BE2C (cell line): ENCODE measurements at places on chromosomes 3 and 15.

GRCh38 chr3:113501597-113501996, 13.4 kb downstream of the SPICE1 start:
- DNase-seq, result no peak

DNA sequence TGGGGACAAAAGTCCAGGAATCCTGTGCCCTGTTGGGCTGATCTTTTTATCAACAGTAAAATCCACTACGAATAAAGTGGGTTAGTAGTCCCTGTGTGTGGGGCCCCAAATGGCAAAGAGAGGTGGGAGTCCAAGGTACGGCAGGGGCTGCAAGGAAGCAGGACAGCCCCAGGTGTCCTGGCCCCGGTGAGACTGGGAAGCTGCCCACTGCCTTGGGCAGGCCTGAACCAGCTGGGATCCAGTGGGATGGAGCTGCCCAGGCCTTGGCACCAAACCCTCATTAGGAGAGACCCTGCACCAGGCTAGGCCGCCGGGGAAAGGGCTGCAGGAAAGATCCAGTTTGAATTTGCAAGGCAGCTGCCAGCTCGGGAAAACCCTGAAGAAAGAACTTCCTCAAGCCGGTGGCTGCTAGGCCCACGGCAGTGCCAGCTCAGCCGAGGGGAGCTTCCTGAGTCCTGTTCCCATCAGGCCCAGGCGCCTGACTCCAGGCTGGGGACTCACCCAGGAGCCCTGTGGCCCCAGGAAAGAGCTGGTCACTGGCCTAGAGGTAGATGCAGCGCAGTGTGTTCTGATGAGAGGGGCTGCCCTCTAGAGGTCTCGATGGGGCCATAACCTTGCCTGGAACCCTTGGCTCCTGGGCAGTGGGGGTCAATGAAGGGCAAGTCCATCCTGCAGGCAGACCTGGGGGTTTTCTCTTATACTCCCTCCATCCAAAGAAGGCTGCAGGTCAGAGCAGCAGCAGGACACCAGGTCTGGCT, 14.4 kb upstream of the GNAI2 start:
- no peak for DNase-seq

GRCh38 chr3:135197246-135197645, 402.2 kb downstream of the EPHB1 start:
- peak; percentile 43 for DNase-seq

- DNase-seq, result no peak
These were observed 48.5 kb upstream of the SKIL start for GRCh38 chr3:170309046-170309445.

DNA sequence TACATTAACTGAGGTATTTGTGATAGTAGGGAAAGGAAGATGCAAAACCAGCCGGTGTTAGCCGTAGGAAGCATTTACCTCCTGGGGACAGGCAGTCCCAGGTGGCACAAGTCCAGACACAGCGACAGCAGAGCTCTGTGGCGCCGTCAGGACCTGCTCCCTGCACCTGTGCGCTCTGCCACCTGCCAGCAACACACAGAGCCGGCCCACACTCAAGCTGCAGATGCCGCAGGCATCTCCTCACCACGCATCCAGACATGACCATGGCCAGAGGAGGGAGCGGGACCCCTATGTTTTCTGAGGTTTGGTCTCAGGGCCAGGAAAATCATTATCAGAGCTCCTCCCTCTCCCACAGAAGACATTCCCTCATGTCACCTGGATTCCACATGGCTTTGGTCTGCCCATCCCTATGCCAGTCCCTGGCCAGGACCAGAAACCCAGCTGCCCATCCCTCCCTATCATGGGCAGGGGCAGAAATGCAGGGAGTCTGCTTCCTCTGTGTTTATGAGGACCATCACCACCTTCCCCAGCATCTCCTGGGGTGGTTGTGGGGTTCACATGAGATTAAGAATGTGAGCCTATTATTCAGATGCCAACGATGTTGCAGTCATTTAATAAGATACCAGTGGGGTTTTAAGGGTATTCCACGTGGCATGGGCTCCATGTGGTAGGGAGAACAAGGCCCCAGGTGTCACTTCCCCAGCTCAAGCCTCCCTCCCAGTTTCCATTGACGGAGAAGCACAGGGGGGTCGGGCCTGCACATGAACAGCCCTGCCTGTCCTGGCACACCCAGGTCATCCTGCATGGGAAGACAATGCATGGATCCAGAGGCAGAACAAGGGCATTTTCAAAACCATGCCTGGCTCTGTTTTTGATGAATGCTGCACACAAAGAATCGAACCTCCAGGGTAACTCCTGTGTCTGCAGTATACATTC, 251.1 kb downstream of the OCA2 start:
- DNase-seq, result no peak

GRCh38 chr15:38193496-38193895, 59.1 kb upstream of the SPRED1 start:
- no peak for DNase-seq

DNA sequence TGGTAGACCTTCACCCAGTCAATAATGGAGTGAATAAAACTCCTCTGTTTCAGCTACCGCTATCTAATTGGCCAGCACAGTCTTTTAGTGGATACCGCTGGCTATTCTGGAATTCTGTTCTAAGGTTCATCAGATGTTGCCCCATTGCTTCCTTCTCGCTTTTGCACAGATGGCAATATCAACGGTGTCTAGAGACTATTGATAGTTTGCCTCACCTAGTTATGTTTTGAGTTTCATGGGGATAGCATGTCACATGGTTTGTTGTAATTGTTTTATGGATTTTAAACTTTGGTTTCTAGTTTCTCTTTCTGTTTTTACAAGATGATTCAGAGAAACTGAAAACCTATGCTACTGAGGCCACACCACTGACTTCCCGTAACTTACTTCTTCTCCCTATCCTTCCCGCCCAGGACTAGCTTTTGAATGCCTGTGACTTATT, 2.0 kb downstream of the XRN1 start:
- DNase-seq, result no peak

- DNase-seq, result no peak
These were observed 97.9 kb downstream of the NAALADL2 start for GRCh38 chr3:174957081-174957480.

DNA sequence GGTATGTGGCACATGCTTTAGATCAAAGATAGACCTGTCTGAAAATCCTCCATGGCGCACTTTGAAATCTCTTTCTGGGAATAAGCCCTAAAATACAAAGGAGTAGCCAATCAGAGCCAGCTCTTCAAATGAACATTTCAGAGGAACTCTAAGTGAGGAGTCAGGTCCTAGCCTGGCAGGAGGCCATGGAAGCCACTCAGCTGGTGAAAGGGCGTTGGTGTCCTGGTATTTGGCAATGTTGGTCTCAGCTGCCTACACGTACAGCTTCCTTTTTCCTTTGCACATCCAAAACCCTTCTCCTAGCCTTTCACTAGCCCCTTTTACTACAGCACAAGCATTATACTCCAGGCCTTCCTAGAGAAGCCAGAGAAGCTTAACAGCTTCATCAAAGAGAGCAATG, 5.5 kb downstream of the WDR73 start:
- DNase-seq, result no peak

DNA sequence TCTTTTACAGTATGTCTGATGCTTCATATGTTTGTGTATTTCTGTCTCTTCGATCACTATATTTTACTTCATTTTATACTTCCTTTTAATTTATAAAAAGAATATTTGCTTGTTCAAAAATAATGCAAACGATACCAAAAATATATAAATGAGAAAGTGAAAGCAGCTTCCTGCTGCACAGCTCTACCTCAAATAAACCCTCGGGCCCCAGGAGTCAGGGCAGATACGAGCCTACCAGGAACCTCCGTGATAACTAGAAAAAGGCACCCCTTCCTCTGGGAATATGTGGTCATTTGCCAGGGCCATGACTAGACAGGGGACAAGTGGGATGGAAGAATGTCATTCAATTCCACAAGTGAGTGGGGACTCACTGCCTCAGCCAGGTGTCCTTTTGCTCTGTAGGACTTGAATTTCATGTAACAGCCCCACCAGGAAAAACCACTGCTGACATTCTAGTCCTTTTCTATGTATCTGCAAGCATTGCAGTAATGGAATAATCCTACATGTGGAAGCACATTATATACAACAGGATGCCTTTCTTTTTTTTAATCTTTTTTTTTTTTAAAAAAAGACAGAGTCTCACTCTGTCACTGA, 133.3 kb downstream of the SUCLG2 start:
- no peak for DNase-seq

DNA sequence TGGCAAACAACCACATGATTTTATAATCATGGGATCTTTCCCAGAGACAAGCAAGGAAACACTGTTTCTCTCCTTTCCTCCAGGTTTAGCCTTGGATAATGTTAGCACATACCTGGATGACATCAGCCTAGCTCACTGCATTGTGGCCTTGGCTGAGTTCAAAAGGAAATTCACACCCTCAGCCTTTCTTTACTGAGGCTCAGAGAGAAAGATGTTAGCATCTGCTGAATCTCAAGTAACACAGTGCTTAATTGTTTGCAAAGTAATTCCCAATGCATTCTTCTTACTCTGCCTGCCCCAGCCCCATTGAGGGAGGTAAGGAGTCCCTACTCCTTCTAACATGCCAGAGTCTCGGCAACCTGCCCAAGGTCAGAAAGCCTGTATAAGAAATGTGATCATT, 432.2 kb upstream of the LMCD1 start:
- no peak for DNase-seq

DNA sequence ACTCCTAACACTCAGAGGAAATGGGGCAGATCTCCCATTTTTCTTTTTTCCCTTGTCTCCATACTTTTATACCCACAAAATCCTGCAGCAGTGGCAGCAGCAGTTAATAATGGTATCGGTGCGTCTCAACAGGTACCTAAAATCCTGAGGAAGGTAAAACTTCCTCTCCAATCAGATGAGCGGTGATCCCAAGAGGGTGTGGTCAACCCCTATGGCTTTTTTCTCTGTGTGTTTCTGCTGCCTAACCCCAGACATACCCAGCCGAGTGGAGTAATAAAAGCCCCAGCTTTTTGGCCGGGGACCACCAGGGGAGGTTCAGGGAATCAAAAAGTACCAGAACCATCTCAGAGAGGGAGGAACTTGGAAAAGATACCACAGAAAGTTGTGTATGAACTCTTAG, 9.1 kb downstream of the GK5 start:
- DNase-seq, result no peak

DNA sequence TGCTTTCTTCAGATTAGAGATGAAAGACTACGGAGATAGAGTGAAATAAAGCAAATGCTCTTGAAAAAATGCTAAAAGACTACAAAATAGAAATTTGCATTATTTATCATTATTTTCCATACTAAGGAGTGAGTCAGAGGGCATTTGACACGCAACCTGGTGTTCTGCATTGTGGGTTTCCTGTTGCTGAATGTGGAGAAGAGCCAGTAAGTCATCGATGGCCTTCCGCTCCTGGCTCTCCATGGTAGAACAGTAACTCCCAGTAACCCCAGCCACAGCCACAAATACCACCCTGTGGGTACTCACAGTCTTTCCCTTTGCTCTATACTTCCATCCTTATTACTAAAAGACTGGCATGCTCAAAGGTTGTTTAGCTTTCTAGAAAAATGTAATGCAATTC, 61.5 kb downstream of the CGGBP1 start:
- no peak for DNase-seq

DNA sequence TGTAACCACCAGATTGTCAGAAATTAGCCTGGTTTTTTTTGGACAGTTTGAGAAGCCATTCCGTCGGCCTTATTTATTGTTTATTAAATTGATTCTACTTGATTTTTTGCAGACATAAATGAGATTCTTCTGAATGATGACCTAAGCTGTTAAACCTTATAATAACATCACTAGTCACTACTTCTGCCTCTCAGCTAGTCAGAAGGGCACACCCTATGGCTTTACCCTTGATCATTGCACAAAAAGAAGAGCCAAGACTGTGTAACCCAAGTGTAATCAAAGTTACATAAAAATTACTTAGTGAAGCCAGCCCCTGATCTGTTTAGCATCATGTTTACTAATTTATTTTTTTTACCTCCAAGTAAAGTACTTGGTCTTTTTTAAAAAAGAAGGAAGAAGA, 64.3 kb downstream of the CHL1 start:
- no peak for DNase-seq
